ENCODE measurements at places on chromosomes 4 and X. TPM values are rescaled to one million over a fixed set of nuclear protein-coding genes. Genes with fewer than 3 reads are reported as not detected.

CTAG1B gene
- not detected for total RNA-seq

AMOT gene
- total RNA-seq = 9.4 TPM

BRCC3 gene
- total RNA-seq = 21.0 TPM

GAGE12F gene
- total RNA-seq = not detected

F8A2 gene
- total RNA-seq = not detected

CENPVL1 gene
- total RNA-seq = not detected

SSX2B gene
- total RNA-seq = not detected

MFAP3L gene
- total RNA-seq = 11.5 TPM

OTOP1 gene
- not detected for total RNA-seq

GPR78 gene
- total RNA-seq = not detected

DNA sequence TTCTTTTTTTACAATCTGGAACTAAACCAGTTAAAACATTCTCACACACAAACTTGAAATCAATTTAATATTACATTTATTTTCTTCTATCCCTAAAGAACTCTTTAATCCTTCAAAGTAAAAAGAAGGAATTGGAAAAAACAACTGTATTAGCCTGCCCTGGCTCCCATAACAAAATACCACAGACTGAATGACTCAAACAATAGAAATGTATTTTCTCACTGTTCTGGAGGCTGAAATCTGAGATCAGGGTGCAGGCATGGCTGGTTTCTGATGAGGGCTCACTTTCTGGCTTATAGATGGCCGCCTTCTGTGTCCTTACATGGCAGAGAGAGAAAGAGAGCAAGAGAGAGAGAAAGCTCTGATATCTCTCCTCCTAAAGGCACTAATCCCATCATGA lies 149.4 kb downstream of the PDGFRA start:
- no peaks in the 10 kb centered on the region for H3K36me3 ChIP-seq
- no peaks in the 10 kb centered on the region for H3K27me3 ChIP-seq
- no peak for DNase-seq

DNA sequence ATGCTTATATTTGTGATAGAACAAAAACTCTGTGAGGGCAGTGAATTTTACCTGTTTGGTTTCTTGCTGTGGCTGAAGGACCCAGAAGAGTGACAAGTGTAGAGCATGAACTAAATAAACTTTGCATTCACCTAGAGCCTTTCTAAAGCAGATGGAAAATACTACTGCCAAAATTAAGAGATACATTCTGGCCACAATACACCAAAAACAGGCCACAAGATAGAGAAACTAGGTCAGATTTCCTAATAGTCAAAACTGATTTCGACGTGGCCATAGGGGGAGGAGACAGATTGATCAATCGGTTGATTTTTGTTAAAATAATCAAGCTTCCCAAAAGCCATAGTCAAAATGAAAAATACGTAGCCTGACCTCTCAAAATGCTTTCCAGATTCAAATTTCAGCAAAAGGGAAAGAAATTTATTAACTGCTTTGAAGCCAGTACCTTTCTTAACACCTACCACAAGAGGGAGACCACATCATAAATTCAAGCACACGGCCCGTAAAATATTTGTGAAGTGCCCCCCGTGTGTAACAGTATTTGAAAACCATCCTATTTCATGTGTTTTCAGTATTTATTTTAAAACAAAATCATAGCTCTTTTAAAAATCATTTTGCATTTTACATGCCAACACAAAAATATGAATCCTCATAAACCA lies 132.4 kb downstream of the CORIN start:
- no peaks in the 10 kb centered on the region for H3K27me3 ChIP-seq
- DNase-seq = no peak
- no peak overlapping the region for H3K27ac ChIP-seq
- no peaks in the 10 kb centered on the region for H3K36me3 ChIP-seq

GRCh38 chr4:172660251-172660650 lies 508.4 kb upstream of the GALNT7 start:
- DNase-seq = no peak
- no peaks in the 10 kb centered on the region for H3K27me3 ChIP-seq
- H3K36me3 ChIP-seq = no peaks in the 10 kb centered on the region
- no peak overlapping the region for H3K4me3 ChIP-seq
- H3K27ac ChIP-seq = no peak overlapping the region

DNA sequence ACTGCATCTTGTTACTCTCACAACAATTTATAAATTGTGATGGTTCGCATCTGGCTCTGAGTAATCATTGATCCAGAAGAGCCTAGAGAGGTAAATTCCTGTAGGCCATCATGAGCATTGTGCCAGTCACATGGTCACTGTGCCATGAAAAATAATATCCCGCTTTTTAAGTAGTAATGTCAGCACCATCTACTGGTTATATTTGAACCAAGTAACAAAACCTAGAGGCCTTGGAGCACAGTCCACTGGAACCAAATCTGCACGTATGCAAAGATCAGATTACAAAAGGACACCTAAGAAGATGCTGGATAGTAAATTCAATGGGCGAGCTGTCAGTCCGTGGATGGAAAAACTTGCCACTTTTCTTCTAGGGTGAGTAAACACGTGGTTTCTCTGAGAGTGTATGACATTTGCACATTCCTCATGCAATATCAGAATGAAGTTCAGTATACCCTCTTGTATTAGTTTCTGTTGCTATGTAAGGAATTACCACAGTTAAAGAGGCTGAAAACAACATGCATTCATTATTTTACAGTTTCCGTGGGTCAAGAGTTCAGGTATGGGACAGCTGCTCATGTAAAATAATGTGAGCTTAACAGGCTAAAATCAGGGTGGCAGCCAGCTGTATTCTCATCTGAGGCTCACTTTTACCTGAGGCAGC lies 26.8 kb downstream of the FAM114A1 start:
- peaks cover 9% of the 10 kb centered on the region for H3K4me1 ChIP-seq
- H3K27ac ChIP-seq = no peak overlapping the region
- H3K27me3 ChIP-seq = no peaks in the 10 kb centered on the region
- peaks cover 54% of the 10 kb centered on the region for H3K36me3 ChIP-seq
- no peak overlapping the region for H3K4me3 ChIP-seq

DNA sequence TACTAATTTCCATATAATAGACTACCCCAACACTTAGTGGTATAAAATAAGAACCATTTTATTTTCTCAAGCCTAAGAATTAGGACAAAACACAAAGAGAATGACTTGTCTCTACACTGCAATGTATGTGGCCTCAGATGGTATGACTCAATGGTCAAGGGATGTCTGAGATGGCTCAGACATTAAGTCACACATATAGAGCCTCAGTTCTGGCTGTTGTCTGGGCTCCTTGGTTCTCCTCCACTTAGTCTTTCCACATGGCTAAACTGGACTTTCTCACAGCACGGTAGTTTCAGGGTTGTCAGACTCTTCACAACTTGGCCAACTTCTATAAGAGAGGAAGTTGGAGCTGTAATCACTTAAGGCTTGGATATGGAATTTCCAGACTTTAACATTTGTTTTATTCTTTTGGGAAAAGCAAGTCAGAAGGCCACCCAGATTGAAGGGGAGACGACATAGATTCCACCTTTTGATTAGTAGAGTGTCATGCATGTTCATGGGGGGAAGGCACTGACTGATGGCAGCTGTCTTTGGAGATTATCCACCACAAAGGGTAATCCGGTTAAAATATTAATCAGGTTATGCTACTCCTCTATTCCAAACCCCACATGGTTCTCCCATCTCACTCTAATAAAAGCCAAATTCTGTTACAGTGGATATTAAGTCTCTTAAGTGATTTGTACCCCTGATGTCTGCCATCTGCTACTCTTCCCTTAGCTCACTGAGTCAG lies 9.4 kb downstream of the IL15 start:
- H3K27me3 ChIP-seq = no peaks in the 10 kb centered on the region
- H3K27ac ChIP-seq = no peak overlapping the region
- no peak overlapping the region for H3K4me3 ChIP-seq
- no peaks in the 10 kb centered on the region for H3K36me3 ChIP-seq
- H3K4me1 ChIP-seq = peaks cover 2% of the 10 kb centered on the region

GRCh38 chrX:53438174-53438831 lies 4.1 kb upstream of the HSD17B10 start:
- no peaks in the 10 kb centered on the region for H3K27me3 ChIP-seq
- no peaks in the 10 kb centered on the region for H3K4me1 ChIP-seq
- H3K27ac ChIP-seq = no peak overlapping the region
- H3K36me3 ChIP-seq = no peaks in the 10 kb centered on the region
- DNase-seq = no peak
- H3K4me3 ChIP-seq = no peak overlapping the region

DNA sequence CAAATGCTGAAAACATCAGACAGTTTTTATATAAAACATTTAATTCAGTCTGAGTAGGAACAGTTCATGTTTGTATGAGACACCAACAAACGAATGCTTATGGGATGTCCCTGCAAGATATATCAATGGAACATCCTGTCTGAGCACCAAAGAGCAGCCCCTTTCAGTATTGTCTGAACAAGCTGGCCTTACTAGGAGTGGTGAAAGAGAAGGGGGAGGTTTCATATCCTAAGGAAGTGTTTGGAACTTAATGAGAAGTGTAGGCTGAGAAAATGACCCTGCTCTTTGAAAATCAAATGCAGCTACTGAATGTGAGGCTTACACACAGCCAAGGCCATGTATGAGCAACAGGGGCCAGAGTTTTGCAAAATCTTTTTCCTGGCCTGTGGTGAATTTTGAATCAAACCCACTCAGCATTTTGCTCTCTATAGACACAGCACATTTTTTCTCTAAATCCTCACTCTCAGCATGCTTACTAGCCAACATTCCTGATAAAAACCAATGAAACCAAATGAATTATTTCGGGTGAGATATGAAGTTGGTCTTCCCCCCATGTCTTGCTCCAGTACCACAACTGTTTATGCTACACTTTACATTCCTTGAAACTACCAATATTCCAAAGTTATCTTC lies 119.4 kb downstream of the LUZP4 start:
- no peak overlapping the region for H3K4me3 ChIP-seq
- H3K27me3 ChIP-seq = no peaks in the 10 kb centered on the region
- DNase-seq = no peak
- H3K4me1 ChIP-seq = no peaks in the 10 kb centered on the region

GRCh38 chr4:43607827-43608461 lies 715.4 kb downstream of the GRXCR1 start:
- H3K27me3 ChIP-seq = no peaks in the 10 kb centered on the region
- H3K36me3 ChIP-seq = no peaks in the 10 kb centered on the region
- H3K4me1 ChIP-seq = no peaks in the 10 kb centered on the region
- no peak for DNase-seq

GRCh38 chrX:10047133-10047532 lies 80.0 kb downstream of the CLDN34 start:
- H3K36me3 ChIP-seq = no peaks in the 10 kb centered on the region
- no peak for DNase-seq
- H3K27me3 ChIP-seq = no peaks in the 10 kb centered on the region
- peak overlapping the region; percentile 49 for H3K27ac ChIP-seq
- no peak overlapping the region for H3K4me3 ChIP-seq

GRCh38 chr4:55635741-55636655 lies at the start of gene NMU:
Gene NMU (minus strand): TSS chr4:55636298. CDS start chr4:55636192, 106 bp downstream.
- H3K36me3 ChIP-seq = no peaks in the 10 kb centered on the region
- no peak within 1 kb of the TSS for H3K27ac ChIP-seq
- peaks cover 21% of the 10 kb centered on the region for H3K27me3 ChIP-seq
- peak within 1 kb of the TSS; percentile 56 for H3K4me3 ChIP-seq
- H3K4me1 ChIP-seq = peaks cover 20% of the 10 kb centered on the region
- peak; percentile 66 for DNase-seq

DNA sequence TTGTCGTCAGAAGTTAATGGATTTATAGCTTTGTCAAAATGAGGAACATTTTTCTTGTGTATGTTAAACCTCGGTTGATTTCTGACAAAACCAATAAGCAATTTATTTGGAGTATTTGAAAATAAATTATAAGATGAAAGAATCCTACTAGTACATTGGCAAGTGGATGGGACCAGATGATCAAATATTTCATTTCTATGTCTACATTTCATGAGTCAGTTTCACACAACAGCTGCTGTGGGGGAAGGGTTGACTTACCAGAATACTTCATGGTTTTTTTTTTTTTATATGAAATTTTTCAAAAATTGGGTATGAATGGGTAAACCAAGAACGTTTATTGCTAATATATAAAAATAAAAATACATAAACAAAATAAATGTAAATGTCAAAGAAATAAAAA lies 39.4 kb downstream of the RAPGEF2 start:
- H3K4me3 ChIP-seq = no peak overlapping the region
- no peaks in the 10 kb centered on the region for H3K27me3 ChIP-seq
- no peaks in the 10 kb centered on the region for H3K36me3 ChIP-seq
- H3K27ac ChIP-seq = no peak overlapping the region
- DNase-seq = no peak

GRCh38 chr4:182688081-182688480 lies 229.1 kb downstream of the DCTD start:
- H3K27me3 ChIP-seq = no peaks in the 10 kb centered on the region
- no peaks in the 10 kb centered on the region for H3K36me3 ChIP-seq
- H3K4me3 ChIP-seq = no peak overlapping the region
- peak; percentile 50 for DNase-seq
- H3K4me1 ChIP-seq = no peaks in the 10 kb centered on the region
- H3K27ac ChIP-seq = no peak overlapping the region

DNA sequence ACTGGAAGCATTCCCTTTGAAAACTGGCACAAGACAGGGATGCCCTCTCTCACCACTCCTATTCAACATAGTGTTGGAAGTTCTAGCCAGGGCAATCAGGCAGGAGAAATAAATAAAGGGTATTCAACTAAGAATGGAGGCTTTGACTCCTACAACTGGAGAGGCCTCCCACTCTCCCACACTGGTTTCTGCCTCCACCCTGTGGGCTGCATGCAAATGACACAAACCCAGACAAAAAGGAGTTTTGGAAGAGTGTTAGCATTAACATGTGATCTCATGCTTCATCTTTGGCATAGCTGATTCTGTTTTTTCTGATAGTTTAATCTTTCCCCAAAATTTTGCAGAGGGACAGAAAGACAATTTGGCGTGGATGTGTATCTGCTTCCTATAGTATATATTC lies 80.8 kb upstream of the IQCM start:
- no peak overlapping the region for H3K27ac ChIP-seq
- no peak for DNase-seq
- no peaks in the 10 kb centered on the region for H3K4me1 ChIP-seq

DNA sequence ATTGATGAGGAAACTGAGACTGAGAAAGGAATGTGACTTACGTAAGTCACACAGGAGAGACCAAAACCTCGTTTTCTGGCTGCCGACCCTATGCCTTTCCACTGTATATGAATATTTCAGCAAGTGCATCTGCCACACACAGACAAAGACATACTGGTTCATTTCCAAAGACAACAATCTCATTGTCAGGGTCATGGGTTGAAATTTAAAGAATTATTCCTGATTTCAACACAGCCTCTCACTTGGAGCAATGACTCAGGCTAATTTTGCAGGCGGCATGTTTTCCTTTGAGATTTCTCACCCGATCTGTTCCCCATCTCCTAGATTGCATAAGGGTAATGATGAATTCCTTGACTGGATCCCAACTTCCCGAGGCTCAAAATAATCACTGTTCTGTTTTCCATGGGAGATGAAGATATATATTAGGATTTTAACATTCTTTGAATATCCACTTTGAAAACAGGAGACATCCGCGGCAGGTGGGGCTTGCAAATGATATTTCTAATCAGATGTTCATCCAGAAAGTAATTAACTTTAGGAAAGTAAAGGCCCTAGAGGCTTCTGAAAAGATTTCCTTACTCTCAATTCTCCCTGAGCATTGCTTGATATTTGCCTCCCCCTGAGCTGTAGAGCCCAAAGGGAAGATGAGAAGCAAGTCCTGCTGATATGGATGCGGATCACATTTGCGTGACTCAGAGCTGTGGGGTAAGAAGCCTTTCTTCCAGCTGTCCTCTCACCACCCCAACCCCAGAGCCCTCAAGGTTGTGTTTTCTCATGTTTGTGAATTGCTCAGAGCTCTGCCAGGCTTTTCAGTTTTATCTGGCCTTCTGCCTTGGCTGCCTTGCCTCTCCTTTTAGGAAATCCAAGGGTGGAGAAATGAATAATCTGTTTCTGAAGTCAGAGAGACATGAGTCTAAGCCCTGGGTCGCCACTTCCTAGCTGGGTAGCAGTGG lies 361.1 kb upstream of the BOD1L1 start:
- no peaks in the 10 kb centered on the region for H3K27me3 ChIP-seq
- no peaks in the 10 kb centered on the region for H3K4me1 ChIP-seq
- H3K4me3 ChIP-seq = no peak overlapping the region
- DNase-seq = no peak
- no peak overlapping the region for H3K27ac ChIP-seq
- no peaks in the 10 kb centered on the region for H3K36me3 ChIP-seq
